ENCODE measurements at places on chromosomes 5 and 9.

GRCh38 chr9:121643473-121643872, 8.0 kb upstream of the DAB2IP start:
- no peak for DNase-seq

DNA sequence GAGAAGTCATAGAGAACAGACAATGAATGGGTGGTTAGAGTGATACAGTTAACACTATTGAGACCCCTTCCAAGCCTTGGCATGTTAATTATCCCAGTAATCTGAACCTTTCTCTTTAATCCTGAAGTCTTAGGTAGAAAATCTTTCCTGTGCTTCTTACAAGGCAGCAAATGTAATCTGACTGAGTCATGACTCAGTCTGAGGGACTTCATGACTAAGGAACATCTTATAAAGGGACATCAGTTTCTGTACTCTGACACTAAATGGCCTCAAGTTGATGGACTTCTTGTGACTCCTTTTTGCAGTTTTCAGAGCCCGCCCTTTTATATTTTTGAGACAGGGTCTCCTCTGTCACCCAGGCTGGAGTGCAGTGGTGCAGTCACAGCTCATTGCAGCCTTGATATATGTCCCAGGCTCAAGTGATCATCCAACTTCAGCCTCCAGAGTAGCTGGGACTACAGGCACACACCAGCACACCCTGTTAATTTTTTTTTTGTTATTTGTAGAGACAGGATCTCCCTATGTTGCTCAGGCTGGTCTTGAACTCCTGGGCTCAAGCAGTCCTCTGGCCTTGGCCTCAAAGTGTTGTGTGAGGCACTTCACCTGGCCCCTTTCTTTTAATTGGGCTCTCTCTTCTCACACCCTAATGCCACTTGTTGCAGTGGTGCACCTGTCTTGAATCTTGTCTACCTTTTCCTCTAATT, 9.5 kb downstream of the EXOSC3 start:
- DNase-seq, result no peak

- no peak for DNase-seq
Observed at GRCh38 chr9:118957585-118957984, 411.6 kb downstream of the BRINP1 start.

GRCh38 chr5:159774476-159775031, 141.7 kb upstream of the ADRA1B start:
- no peak for DNase-seq

- DNase-seq, result no peak
Observed at GRCh38 chr5:107388141-107388861, 282.4 kb downstream of the EFNA5 start.

DNA sequence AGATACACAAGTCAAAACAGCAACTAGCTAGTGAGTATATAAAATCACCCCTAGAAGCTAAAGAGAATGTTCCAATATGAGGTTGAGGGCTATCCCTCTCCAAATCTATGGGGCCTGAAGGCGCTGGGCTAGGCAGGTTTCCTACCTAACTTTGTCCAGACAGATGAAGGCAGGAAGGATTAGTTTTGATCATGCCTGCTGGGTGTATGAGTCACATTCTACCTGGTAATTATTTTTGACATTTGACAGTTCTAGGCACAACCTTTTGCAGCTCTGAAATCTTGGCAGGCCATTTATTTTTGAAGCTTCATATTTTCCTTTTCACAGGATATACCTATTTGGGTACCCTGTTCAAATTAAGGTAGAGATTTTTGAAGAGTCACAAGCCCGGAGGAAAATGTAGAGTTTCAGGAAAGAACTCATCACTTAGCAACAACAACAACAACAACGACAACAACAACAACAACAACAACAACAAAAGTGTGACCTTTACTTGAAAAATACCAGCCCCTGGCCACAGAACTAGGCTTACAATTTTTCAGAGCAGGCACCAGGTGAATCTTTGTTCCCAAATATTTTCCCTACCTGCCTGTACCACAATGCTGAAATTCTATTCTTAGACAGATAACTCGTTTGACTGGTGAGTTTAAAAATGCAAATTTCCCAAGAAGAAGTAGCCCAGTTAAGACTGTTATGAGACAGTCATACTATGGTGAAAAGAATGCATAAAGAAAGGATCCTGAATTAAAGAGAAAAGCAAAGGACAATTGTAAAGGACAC, 175.5 kb upstream of the TUT7 start:
- no peak for DNase-seq

DNA sequence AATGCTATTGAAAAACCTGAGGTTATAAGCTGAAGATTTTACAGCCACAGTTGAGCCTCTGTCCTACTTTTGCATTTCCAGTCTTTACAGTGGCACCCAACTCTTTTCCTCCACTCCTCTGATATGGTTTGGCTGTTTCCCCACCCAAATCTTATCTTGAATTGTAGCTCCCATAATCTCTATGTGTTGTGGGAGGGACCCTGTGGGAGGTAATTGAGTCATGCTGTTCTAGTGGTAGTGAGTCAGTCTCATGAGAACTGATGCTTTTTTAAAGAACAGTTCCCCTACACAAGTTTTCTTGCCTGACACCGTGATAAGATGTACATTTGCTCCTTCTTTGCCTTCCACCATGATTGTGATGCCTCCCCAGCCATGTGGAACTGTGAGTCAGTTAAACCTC, 646.1 kb upstream of the SEMA6A start:
- DNase-seq, result no peak

DNA sequence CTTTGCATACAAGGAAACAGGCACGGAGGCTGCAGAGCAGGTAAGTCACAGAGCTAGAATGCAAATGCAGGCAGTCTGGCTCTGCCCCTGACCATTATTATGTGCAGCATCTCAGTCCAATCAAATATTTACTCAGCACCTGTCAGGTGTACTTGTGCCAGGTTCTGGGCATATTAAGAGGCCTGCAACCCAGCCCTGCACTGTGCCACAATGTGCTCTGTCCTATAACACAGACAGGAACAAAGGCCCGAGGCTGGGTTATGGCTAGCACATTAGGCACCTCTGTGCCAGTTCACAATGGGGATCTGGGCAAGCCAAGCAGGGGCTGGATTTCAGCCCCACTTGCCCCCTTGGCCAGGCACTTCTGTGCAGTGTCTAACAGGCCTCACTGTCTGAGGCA, 14.0 kb downstream of the ARL15 start:
- DNase-seq, result no peak

GRCh38 chr9:95920017-95920416, 44.5 kb downstream of the ERCC6L2 start:
- DNase-seq, result no peak

GRCh38 chr5:116562669-116563068, 12.0 kb downstream of the SEMA6A start:
- no peak for DNase-seq

DNA sequence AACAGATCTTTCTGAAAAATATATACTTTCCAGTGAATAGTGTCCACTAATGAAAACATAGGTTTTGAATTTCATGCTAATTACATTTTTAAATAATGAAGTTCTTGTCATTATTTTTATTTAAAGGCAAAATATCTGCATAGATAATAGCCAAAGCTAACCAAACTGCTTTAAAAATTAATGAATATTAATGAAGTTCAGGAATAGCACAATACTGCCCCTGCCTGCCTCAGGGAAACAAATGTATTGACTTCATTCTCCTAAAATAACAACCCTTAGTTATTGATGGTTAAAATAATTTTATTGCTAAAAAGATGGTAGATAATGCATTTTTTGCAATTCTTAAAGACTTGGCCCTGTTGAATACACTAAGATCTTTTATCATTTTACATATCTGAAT, 103.6 kb upstream of the SSBP2 start:
- no peak for DNase-seq

DNA sequence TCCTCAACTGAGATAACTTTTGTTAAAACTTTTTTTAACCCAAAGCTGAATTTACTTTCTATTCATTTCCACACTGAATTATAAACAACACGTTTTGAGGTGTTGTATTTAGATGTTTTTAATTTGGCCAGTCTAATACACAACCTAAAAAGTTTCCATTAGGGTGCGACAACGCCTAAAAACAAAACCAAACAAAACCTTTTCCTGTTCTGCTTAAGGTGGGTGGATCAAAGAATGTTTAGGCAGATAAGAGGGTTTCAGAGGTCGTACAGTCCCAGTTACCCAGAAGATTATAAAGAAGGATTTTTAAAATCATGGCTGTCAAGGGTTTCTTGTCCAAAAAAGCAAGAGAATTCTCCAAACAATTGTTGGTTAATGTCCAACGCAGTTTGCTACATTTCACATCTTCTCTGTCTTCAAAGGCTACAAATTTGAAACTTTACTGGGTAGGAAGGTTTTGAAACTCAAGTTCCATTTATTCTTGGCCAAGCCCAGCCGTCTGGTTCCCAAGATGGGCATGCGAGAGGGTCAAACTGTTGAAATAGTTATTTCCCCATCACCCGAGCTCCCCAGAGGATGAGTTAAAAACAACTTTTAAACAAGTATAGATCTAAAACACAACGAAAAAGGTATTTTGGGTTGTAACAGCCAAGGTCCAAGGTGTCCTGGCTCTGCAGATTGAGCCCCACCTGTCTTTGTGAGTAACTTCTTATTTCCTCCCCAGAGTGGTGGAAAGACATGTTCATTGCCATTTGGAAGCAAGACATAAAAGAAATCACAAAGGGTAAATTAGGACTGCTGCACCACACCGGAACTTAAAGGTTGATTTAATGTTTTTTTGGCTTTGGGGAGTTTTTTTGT, 122.8 kb upstream of the MAP3K1 start:
- DNase-seq, result no peak

DNA sequence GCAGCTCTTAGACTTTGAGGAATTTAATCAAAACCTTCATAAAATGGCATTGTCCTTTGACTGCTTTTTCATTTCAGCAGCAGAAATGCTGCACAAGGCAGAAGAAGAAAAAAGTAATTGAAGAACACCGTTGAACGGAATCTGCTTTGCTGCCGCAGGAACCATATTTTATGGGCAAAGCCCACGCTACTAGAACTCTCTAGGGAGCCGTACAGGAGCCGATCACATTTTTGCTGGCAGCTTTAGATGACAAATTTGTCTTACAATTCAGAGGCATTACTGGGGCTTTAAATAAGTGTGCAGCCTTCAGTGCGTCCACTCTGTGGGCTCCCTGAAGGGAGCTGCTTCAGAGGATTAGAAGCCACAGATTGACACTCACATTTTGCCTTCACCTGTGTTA, 5.4 kb downstream of the CFAP90 start:
- DNase-seq, result no peak

DNA sequence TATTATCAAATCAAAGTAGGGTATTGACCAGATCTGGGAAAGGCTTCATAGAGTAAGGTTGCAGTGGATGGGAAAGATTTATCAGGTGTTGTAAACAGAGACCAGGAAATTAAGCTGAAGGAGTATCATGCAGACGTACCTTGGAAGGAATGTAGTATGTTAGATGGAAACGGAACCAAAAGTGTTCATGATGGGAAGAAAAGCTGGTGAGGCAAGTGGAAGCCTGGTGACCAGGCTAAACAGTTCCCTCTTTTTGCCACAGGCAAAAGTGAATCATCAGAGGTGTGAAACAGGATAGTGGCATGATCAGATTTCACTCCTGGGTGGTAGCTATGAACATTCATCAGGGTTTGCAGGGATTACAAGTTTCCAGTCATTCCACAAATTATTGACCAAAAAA, 780.1 kb upstream of the DMAC1 start:
- no peak for DNase-seq

DNA sequence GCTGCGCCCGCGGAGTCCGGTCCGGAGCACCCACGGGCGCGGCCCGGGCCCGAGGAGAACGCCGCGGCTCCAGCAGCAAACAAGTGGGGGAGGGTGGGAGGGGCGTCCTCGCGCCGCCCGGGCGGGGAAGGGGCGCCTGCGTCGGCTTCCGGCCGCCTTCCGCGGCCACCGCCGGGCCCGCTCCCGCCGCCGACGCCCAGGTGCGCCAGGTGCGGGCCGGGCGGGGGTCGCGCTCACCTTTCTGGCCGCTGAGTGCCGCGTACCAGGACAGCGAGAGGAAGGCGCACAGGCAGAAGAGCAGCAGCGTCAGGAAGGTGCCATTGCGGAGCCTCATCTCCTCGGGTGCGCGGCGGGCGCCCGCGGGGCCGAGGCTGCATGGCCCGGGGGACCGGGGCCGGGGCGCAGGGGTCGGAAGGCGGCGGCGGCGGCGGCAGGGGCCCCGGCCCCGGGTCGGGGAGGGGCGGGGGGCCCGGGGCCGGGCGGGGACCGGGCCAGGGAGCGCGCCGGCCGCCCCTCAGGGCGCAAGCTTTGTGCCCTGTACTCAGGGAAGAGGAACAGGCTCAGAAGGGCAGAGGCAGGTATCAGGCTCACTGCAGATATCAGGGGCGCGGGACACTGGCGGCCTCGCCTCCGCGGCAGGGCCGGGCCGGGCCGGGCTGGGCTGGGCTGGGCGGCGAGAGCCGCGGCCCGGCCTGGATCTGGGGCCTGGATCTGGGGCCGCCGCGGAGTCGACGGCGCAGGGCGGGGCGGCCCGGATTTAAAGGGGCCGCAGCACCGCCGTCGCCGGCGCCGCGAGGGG, at the start of gene MGAT4B:
Gene MGAT4B (minus strand): TSS at position 617 of the 799 bp plus-strand sequence. CDS start 283 bp downstream, at position 334.
- peak; percentile 40 for DNase-seq

DNA sequence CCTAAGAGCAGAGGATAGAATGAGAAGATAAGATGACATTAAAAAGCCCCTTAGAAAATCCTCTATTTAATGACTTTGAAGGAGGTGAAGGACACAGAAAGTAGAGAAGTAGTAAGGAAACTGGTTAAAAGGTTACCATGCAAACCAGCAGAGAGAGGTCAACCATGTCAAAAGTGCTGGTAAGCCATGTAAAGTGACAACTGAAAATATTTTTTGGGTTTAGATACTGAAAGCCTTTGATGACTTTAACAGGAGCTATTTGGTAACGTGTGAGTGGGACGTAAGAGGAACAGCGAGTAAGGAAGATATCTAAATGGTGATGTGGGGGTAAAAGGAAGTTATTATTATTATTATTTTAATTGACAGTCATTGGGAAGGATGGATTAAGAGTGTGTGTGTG, 56.9 kb downstream of the MACIR start:
- DNase-seq, result no peak

GRCh38 chr9:92342825-92343488, 17.2 kb downstream of the CENPP start:
- no peak for DNase-seq

GRCh38 chr5:142944140-142944539, 174.0 kb downstream of the ARHGAP26 start:
- no peak for DNase-seq

DNA sequence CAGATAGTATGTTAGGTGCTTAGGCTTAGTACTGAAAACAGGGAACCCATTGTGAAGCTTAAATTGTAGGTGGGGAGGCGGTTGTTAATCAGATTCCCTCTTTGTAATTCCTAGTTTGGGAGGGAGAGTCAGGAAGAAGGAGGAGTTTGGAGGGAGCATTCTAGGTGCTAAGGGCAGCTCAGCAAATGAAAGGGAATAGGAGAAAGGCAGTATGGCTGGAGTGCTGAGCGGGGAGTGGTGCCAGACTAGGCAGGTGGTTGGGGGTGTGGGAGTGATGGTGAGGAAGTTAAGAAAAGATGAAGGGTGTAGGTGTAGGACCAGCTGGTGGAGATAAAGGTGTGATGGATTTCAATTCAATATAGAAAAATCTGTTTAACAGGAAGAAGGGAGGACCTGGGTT, 11.1 kb upstream of the GARNL3 start:
- DNase-seq, result no peak

Data from activated CD4-positive, alpha-beta T cell treated with anti-CD3 and anti-CD28 coated beads for 1 hour (primary cell).